AG04450 (cell line): ENCODE measurements at places on chromosomes 13 and 19. TPM values are rescaled to one million over a fixed set of nuclear protein-coding genes. Genes with fewer than 3 reads are reported as not detected.
A peak's percentile ranks its signal among the peaks of the same experiment; 100 is the strongest.

DNA sequence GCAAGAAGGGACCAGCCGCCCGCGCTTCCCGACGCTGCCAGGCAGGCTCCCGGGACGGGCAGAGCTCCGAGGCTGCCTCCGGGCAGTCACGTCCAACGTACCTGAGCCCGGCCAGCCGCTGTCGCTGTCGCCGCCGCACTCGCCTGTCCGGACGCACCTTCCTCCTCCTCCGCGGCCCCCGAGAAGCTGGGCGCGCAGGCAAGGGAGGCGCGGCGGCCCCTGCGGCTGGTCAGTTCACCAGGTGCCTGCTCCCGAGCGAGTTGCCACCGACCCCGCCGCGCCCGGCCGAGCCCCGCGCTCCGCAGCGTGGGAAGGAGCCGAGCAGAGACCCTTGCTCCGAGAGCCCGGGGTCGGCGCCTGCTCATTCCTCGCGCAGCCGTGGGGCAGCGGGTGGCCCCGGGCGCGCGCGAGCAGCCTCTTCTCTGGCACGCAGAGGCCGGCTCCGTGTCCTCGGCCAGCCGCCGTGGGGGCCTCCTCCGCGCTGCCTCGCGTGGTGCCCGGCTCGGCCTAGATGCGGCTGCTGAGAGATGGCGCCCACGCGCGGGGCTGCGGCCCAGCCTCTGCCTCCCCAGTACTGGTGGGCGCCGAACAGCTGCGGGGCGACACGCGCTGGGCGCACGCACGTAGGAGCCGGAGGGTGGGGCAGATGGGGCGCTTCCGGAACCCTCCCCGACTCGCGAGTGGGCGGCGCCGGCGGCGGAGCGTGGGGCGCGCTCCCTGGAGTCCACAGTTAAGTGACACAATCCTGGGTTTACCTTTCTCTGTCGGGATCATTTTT, 419.4 kb downstream of the UQCRFS1 start:
- no peak for DNase-seq

GRCh38 chr19:58311345-58311865, 6.2 kb downstream of the ERVK3-1 start:
- DNase-seq, result no peak

DNA sequence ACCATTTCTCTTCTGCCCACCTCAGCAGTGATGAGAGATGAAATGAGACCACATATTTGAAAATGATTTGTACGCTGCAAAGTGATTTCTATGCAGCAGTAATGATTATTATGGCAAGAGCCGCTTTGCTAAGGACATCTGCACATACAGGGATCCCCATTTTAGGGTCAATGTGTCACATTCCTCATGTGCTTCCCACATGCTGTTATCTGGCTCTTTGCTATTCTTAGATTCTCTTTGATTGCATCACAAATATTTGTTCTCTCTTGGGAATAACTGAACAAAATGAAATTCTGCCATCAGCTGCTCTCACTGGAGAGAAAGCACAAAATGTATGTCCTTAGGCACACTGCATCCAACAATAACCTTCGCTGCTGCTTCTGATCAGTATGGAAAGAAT, 209.5 kb upstream of the IPO5 start:
- DNase-seq, result no peak

DNA sequence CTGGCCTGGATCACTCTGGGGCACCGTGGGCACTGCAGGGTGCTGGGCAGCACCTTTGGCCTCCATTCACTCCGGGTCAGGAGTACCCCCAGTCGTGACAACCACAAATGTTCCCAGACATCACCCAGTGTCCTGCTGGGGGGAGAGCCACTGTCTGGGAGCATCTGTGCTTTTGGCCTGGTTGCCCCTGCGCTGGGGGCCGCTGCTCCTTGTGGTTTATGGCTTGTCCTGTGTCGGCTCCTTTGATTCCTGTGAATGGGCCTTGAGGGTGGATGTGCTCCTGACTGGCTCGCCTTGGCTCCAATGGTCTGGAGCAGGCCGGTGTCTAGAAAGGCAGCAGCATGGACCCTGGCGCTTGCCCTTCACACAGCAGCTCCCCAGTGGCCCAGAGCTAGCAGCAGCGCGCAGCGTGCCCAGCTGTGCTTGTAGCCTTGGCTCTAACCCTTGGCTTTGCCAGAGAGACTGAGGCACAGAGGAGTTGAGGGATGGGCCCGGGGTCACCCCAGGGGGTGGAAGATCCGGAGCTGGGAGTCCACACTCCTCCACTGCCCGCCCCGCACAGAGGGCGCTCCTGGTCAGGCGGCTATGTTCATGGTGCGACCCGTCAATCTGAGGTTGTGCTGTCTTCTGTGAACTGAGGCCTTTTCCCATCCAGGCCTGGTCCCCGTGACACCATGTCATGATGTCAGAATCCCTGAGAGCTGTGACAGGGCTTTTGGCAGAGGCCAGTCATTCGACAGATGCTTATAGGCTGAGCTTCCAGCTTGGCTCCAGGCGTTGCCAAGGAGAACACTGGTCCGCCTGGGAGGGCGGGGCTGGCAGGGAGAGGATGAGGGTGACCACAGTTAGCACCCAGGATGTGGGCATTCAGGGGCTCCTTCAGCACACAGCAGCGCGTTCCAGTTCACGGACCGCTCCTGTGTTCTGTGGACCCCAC, 4.1 kb downstream of the DAZAP1 start:
- DNase-seq, result no peak

The OR1M1 gene
- polyA plus RNA-seq, result not detected in 2 replicates

- DNase-seq, result no peak
These were observed 368.3 kb downstream of the LMO7 start for GRCh38 chr13:76004416-76004815.

The GIPC1 gene
- 47.4 and 59.8 TPM in 2 replicates for polyA plus RNA-seq

DNA sequence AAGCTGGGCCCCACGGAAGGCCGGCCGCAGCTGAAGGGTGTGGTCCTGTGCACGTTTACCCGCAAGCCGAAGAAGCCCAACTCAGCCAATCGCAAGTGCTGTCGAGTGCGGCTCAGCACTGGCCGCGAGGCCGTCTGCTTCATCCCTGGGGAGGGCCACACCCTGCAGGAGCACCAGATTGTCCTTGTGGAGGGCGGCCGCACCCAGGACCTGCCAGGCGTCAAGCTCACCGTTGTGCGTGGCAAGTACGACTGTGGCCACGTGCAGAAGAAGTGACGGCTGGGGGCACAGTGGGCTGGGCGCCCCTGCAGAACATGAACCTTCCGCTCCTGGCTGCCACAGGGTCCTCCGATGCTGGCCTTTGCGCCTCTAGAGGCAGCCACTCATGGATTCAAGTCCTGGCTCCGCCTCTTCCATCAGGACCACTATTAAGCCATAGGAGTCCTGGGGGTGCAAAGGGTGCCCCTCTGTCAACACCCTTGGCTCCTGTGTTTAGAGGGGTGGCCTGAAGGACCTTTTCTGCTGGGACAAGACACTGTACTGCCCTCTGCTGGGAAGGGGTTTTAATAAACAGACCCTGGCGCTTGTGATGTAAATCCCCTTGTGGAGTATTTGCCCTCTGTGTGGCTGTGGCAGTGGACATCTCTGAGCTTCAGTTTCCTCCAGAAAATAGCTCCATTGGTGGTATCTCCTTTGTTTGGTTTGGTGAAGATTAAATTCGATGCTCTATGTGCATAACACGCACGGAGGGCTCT, 1.9 kb downstream of the MRPS12 start:
- DNase-seq, result no peak

GRCh38 chr19:6489278-6490061, 7.9 kb upstream of the DENND1C start:
- DNase-seq, result no peak

The CCDC106 gene
- polyA plus RNA-seq, result 6.2 and 8.7 TPM in 2 replicates

- no peak for DNase-seq
These were observed 199.2 kb downstream of the LACC1 start for GRCh38 chr13:44078806-44079376.

The SLAIN1 gene
- 0.17 and 0.24 TPM in 2 replicates for polyA plus RNA-seq

DNA sequence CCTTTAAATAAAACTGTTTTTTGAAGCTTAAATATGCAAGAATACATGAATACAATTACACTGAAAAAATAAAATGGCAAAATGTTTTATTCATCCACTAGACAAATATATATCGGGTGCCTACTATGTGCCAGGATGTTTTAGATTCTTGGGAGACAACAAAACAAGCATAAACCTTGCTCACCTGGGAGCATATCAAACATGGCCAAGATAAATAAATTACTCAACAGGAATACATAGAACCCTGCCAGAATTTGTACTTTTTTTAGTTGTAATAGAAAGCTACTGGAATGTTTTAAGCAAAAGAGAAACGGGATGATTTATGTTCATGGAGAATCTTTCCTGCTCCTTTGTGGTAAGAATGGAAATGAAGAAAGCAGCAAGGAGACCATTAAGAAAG, 2358.5 kb upstream of the PCDH20 start:
- no peak for DNase-seq

GRCh38 chr19:13850910-13851733, 25.8 kb upstream of the NANOS3 start:
- peak; percentile 88 for DNase-seq

DNA sequence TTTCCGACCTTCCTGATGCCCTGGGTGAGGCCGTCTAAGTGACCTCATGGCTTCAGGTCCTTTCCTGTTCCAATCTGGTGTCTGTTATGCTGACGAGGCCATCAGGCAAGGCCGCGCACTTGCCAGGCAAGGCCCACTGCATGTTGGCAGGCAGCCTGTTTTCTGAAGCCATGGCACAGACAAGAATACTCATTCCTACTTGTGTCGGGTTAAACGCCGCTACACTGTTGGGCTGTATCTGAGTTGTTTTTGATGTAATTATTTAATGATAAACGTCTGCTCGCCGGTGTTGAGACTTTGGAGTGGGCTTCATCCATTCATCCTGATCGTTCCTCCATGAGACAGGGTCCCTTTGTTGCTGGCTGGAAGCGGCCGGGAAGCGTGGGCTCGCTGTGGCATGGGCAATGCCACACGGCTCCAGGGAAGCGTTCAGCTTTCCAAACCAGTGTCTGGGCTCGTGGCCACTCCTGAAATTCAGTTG, 92.1 kb downstream of the ATP11A start:
- DNase-seq, result no peak

The CEACAM6 gene
- polyA plus RNA-seq, result not detected in 2 replicates

DNA sequence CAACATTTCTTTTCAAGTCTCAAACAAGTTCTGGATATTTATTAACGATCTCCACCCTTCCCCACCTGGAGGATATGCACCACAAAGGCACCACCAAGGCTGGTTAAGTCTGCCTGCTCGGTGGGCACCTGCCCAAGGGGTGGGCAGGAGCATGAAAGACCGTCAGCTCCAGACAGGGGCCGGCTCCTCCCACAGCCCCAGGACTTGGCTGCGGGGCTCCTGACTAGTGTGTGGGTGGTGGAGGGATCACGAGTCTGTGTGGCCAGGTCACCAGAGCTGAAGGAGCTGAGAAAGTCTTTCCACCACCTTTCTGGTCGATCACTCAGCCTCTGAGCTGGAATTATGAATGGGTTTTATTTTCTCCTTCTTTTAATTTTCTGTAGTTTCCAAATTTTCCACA, 7.8 kb downstream of the SLC7A1 start:
- DNase-seq, result no peak

GRCh38 chr13:49838989-49839388, 46.5 kb upstream of the KPNA3 start:
- DNase-seq, result no peak

DNA sequence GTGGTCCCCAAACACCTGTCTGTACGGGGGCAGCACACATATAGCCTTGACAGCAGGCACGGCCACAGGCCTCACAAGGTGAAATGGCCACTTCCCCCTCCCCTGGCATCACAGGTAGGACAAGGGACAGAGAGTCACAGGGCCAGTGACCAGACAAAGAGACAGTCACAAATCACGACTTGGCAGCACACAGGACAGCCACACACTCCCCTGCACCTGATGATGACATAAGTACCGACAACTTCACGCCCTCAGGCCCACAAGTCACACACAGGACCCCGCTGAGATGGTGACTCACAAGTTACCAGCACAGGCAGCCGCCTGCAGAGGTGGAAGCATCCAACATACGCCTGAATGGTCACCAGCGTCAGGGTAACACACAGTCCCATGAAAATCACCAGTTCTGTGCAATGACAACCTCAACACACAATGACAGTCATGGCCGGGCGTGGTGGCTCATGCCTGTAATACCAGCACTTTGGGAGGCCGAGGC, 16.5 kb downstream of the TYK2 start:
- no peak for DNase-seq

GRCh38 chr19:16202320-16203255, 4.9 kb downstream of the AP1M1 start:
- no peak for DNase-seq

- no peak for DNase-seq
These were observed 136.4 kb downstream of the ABCC4 start for GRCh38 chr13:95164830-95165229.

GRCh38 chr13:75881109-75881775, 245.1 kb downstream of the LMO7 start:
- peak; percentile 76 for DNase-seq

DNA sequence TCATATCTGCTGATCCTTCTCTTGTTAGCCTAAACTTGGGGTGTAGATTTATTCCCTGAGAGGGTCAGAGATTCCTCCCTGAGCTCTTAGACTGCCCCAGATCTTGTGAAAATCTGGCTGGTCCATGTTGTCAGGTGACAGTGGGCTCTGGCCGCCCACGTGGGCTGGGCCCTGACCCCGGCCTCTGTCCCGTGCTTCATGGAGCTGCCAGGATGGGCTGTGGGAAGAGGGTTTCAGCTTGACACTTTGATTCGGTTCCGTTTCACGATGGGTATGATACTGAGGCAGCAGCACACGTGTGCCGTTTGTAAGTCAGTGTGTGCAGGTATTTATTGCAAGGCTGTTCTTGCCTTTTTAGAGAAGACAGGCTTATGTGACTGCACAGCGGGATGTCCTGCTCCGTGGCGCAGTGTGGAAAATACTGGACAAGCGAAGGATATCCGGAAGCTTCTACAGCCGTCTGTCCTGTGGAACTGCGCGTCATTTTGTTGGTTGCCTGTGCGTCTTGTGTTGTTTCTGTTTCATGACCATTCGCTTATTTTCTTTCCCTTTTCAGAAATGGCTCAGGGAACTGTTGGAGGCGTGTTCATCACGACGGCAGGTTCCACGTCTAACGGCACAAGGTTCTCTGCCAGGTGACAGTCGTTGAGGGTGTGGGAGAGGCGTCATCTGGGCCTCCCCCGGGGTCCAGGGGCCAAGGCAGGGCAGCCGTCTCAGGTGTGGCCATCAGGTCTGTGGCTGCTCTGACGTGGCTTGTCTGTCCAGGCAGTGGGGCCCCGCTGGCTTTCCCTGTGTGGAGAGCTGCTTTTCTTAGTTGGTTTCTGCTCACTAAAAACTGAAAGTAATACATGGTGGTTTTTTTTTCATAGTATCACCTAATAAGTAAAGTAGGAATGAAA, 20.5 kb downstream of the ATP4B start:
- DNase-seq, result no peak

- no peak for DNase-seq
These were observed 23.9 kb downstream of the TSSK6 start for GRCh38 chr19:19491321-19492025.

- DNase-seq, result no peak
These were observed 751 bp downstream of the TMEM221 start for GRCh38 chr19:17447704-17448130.

DNA sequence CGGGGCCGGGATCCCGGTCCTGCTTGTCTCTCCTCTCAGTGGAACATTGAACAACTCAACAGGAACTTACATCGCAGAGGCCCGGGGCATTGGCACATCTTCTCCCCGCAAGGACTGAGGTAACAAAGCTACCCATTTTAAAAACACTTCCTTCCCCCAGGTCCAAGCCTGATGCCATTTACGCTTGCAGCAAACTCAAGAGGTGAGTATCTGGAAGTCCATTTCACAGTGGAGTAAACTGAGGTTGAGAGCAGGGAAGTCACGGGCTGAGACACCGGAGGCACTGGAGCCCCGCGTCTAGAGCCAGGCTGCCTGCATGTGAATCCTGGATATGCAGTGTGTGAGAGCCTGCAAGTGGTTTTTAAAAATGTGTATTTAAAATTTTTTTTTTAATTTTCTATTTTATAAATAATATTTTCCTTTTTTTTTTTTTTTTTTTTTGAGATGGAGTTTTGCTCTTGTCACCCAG, 492 bp upstream of the PGLYRP1 start:
- no peak for DNase-seq
